ENCODE measurements at places on chromosomes 2 and 18.

- DNase-seq, result no peak
These were observed 83.3 kb upstream of the EPB41L5 start for GRCh38 chr2:119929537-119929936.

DNA sequence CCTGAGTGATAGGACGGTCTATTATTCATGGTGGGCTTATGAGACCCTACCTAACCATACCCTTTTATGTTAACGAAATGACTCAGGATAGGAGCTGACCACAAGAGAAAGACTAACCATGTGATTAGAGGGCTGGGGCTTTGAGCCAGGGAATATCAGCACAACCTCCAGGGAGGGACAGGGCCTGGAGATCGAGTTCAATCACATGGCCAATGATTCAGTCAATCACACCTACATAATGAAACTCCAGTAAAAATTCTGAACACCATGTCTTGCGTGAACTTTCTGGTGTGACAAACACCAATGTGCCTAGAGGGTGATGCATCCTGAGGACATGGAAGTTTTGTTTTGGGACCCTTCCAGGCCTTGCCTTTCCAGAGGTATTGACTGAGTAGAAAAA, 2.2 kb upstream of the TEX51 start:
- DNase-seq, result no peak

- no peak for DNase-seq
These were observed 116.7 kb downstream of the PTRHD1 start for GRCh38 chr2:24676493-24676892.

DNA sequence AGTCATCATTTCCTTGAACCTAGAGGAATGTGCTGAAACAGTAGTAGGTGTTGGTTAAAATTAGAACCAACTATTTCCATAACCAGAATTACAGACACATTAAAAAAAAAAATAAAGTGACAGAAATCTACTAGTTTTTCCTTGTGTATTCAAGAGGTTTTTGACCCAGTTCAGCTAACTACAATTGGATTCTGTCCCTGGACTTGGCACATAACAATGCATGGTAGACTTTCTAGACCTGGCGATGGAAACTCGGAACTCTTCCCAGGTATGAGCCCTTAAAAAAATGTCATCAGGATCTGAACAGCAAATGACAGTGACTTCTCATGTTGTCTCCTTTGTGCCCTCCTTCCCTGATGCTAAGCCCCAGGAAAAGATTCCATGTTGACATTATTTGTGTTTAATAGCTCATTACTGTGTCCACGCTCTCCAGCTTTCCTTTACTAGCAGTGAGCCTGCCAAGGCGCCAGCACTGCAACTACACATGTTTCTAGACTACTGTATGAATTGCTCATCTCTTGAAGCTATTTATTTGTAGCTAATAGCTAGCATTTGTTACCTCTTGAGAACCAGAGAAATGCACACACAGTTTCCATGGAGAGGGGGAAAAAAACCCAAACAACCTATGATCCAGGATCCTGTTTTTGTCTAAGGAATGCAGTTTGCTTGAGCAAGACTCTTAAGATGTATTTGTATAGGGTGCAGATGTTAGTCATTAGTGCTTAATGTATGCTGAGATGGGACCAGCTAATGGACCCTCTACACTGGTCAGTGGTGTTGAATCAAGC, 148.5 kb downstream of the FMNL2 start:
- DNase-seq, result no peak

DNA sequence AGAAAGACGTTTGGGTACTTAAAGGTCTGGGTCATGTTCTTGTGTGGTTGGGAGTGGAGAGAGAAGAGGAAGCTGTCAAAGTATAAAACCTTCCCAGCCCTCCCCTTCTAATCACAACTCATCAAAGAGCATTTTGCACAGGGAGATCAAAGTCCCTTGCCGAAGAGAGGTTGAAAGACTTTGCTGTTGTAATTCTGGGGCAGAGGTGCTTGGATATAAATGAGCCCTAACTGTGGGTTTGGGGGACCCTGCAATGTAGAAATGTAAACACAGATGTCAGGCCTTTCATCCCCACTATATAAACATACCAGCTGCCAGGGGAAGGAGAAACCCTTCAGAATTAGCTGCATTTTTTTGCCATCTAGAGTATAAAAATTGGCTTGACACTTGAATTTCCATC, 182.1 kb downstream of the ETAA1 start:
- no peak for DNase-seq

- DNase-seq, result no peak
These were observed 537.4 kb downstream of the CPS1 start for GRCh38 chr2:211093743-211094303.

GRCh38 chr2:81528852-81529480, 1224.4 kb upstream of the LRRTM1 start:
- DNase-seq, result no peak

DNA sequence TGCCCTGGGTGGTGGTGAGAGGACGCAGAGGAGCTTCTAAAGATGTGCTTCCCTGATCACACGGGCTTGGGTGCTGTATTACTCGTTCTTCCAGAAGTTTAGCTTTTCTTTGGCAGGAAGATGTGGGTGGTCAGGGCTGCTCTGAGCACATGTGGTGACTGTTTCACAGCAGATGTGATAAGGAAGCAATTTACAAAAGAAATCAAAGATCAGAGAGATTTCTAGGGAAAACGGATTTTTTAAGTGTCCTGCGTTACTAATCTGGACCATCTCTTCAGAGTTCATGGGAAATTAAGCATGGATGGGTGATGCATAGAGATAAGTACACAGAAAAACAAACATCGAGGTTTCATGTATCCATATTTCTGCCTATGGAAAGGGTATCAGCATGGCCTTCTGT, 99.4 kb downstream of the WDSUB1 start:
- no peak for DNase-seq

GRCh38 chr18:67633939-67634338, 117.4 kb upstream of the DSEL start:
- DNase-seq, result no peak

GRCh38 chr2:153880926-153881325, 9.2 kb downstream of the GALNT13 start:
- no peak for DNase-seq

DNA sequence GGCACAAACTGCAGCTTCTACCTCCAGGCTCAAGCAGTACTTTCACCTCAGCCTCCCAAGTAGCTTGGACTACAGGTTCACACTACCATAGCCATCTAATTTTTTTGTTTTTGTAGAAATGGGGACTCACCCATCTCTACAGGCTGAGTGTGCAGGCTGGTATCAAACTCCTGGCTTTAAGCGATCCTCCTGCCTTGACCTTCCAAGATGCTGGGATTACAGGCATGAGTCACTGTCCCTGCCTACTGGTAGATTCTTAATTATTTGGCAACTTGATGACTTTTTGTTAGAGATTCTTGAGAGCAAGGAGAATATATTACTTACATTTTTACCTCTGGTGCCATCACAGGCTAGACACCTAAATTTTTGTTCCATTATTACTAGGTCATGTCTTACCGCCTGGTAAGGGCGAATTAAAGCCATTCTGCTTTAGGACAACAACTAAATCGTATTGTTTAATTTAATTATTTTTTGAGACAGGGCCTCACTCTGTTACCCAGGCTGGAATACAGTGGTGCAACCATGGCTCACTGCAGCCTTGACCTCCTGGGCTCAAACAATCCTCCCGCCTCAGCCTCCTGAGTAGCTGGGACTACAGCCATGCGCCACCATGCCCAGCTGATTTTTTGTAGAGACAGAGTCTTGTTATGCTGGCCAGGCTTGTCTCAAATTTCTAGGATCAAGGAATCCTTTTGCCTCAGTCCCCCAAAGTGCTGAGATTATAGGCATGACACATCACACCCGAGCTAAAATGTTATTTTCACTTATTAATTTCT, 15.7 kb downstream of the DYNC1I2 start:
- DNase-seq, result no peak

DNA sequence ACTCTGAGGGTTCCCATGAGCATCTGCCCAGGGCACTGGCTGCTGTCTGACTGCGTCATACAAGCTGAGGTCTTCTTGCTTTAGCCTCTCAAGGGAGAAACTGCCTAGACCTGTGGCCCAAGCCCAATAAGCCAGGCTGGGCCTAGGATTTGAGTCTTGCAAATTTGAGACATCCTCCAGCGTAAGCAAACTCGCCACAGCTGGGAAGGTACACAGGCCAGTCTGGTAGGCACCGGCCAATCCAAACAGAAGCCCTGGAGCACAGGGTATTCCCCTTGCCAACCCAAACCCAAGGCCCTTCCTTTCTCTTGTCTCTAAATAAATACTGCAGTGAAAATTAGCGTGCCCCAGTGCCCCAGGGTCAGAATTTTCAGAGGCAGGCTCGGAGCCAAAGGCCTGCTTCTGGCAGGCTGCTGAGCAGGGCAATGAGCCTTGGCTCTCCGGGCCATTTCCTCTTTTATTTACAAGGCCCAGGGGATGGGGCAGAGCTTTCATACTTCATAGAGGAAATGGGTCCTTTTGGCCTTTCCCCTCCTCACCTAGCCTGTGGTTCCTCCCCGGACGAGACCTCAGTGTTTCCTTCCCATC, 33.3 kb downstream of the POLR1A start:
- peak; percentile 27 for DNase-seq

GRCh38 chr2:118371515-118371914, 283.2 kb downstream of the INSIG2 start:
- DNase-seq, result no peak

- no peak for DNase-seq
These were observed 442.2 kb downstream of the DSEL start for GRCh38 chr18:67074309-67074708.

- no peak for DNase-seq
These were observed 1037.7 kb upstream of the KLHL29 start for GRCh38 chr2:22347306-22347705.

- peak; percentile 40 for DNase-seq
These were observed 8.6 kb upstream of the KCNE4 start for GRCh38 chr2:223043164-223043941.

GRCh38 chr2:229206548-229206947, 64.5 kb downstream of the PID1 start:
- DNase-seq, result peak; percentile 87

DNA sequence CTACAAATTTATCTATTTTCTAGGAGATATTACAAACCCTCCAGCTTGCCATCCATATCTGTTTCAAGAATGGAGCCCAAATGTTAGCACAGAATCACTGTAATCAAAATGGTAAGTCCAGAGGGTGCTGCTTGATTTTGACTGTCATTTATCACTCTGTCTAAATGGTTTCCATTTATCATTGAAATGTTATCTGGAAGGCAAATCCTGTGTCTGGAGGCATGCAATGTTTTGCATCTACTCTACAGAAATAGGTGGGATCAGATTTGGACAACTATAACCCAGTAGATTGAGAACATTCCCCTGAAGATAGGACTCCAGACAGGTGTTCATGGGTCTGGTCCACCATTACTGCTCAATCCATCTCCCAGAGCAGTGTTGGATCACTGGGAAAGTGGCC, 128.7 kb downstream of the MAIP1 start:
- DNase-seq, result no peak

DNA sequence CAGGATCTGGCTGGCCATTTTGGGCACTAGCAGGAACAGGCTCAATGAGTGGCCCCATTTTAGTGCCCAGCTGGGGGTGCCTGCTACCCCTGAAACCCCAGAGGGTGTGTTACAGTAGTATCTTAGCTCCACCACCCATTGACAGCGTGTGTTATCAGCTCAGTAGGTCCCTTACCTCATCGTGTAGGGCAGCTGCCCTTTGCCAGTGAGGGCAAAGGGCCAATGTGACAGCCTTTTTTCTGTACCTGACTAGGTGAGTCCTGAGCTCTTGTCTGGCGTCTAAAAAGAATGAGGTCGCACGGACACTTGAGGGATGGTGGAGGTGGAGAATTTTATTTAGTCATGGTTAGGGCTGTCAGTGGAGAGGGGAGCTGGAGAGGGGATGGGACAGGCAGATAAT, 462.2 kb downstream of the PIK3C3 start:
- DNase-seq, result no peak

GRCh38 chr18:65792456-65793074, 41.8 kb downstream of the CDH7 start:
- DNase-seq, result no peak

Data from SHP77 treated with DMSO at 0.1 percent for 48 hours (cell line).